Esophagus mucosa (tissue), 1 donor: ENCODE measurements at places on chromosomes 2 and 18. TPM values are rescaled to one million over a fixed set of nuclear protein-coding genes. Genes with fewer than 3 reads are reported as not detected.

DNA sequence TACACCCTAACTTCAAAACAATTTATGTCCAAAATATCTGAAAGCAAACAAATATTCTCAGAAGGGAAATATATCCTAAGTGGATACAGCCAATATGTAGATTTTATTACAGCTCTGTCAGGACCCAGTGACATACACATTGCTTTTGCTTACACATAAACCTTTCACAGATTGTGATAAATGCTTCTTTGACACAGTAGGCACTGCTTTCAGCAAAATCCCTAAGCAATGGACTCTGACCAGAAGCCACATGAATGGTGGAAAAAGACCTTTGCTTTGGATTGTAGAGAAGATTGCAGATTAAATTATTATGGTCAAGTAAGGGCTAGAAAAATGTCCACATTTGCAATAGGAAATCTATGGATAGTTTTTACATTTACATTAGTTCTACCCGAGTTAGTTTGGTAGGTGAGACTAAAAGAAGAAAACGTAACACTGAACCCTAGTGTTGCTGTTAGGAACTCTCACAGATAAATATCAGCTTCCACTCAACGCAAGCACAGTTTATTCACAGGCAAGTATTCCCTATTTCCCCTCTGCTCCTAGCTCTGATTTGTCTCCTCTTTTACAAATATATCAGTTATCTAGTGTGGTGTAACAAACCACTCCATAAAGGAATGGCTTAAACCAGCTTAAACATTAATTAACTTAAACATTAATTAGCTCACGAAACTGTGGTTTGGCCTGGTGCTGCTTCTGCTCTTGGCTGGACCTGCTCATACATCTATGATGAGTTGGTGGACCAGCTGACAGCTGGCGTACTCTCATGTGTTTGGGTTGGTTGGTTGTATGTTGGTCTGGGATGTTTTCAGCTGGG lies 23.6 kb upstream of the SERPINE2 start:
- no peak for ATAC-seq

DNA sequence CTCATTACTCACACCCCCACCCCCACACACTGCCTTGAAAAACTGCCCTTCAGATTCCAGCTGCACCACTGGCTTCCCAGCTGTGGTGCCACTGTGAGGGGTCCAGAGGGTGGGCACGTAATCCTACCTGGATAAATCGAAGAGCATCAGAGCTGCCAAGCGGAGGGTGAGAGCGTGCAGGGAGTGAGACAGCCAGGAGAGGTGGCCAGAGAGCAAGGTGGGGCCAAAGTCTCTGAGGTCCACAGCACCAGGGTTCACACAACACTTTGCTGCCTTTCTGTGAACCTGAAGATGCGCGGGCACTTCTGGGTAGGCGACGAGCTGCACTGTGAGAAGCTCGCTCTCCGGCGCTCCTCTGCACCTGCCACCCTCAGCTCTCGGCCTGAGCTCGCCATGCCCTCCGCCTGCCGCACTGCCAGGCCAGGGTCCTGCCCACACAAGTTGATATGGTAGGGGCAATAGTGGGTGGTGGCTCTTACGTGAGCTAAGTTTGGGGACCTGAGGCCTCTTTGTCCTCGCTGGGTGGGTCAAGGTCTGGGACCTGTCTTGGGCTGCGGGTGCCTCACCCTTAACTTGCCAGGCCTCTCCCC lies 83.9 kb downstream of the MARCO start:
- no peak for ATAC-seq

GRCh38 chr2:151777487-151777886 lies 43.2 kb upstream of the NEB start:
- ATAC-seq = no peak

- ATAC-seq = no peak
Measured at GRCh38 chr2:216181351-216181750, 72.2 kb downstream of the XRCC5 start.

- no peak for ATAC-seq
Measured at GRCh38 chr2:241069821-241070281, 32.2 kb downstream of the MTERF4 start.

The ACMSD gene
- total RNA-seq = not detected
